ENCODE measurements at places on chromosomes 4 and X. TPM values are rescaled to one million over a fixed set of nuclear protein-coding genes. Genes with fewer than 3 reads are reported as not detected.

The WDFY3 gene
- total RNA-seq, result 7.9 TPM

The TXK gene
- total RNA-seq, result 0.17 TPM

The DIPK2B gene
- not detected for total RNA-seq

The XK gene
- 0.39 TPM for total RNA-seq

The KIT gene
- total RNA-seq, result not detected

The ADRA2C gene
- total RNA-seq, result 11.7 TPM

The TECRL gene
- total RNA-seq, result not detected

The SPRY1 gene
- 0.43 TPM for total RNA-seq

The TEX13D gene
- not detected for total RNA-seq

The FAM9C gene
- total RNA-seq, result not detected

The SUV39H1 gene
- total RNA-seq, result 22.1 TPM

The NDNF gene
- total RNA-seq, result not detected

The ARHGAP6 gene
- total RNA-seq, result 0.03 TPM

The PASD1 gene
- not detected for total RNA-seq

The PAGE5 gene
- not detected for total RNA-seq

The GDI1 gene
- 97.4 TPM for total RNA-seq

The AFM gene
- not detected for total RNA-seq

The ATP5ME gene
- 396 TPM for total RNA-seq

The RASL11B gene
- not detected for total RNA-seq

All from A549 treated with CpdA at 1 μM for 4 hours (cell line).